ENCODE measurements at places on chromosomes 3 and 15.
A peak's percentile ranks its signal among the peaks of the same experiment; 100 is the strongest.

- no peak for DNase-seq
These were observed 103.5 kb downstream of the SOX14 start for GRCh38 chr3:137867611-137868010.

GRCh38 chr3:114126461-114126860 is 52.4 kb downstream of the DRD3 start:
- DNase-seq, result no peak

GRCh38 chr15:60835020-60835419 is 356.1 kb upstream of the ICE2 start:
- no peak for DNase-seq

- DNase-seq, result no peak
These were observed 12.1 kb upstream of the CX3CR1 start for GRCh38 chr3:39291903-39292329.

- no peak for DNase-seq
These were observed 167.9 kb downstream of the FMN1 start for GRCh38 chr15:33026614-33027013.

DNA sequence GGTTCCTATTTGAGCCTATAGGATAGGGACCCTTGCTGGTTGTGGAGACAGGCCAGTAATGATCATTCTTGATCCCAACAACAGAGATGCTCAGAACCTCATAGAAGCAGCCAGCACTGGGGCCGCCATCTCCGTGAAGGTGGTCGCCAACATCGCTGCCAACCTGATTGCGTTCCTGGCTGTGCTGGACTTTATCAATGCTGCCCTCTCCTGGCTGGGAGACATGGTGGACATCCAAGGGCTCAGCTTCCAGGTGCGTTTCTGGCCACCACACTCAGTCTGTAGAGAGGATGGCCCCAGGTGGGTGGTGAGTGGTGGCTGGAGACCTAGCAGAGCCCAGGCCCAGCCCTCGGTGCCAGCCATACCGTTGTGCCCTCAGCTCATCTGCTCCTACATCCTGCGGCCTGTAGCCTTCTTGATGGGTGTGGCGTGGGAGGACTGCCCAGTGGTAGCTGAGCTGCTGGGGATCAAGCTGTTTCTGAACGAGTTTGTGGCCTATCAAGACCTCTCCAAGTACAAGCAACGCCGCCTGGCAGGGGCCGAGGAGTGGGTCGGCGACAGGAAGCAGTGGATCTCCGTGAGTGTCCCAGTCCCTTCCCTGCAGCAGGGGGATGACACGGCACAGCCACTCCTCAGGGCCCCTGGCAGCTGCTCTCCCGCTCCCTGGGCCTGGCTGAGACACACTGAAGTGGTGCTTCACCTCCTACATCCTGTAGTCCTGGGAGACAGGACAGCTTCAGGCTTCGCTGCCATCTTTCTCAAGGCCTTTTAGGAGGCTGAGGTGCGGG is 46.5 kb upstream of the PDE8A start:
- DNase-seq, result no peak

DNA sequence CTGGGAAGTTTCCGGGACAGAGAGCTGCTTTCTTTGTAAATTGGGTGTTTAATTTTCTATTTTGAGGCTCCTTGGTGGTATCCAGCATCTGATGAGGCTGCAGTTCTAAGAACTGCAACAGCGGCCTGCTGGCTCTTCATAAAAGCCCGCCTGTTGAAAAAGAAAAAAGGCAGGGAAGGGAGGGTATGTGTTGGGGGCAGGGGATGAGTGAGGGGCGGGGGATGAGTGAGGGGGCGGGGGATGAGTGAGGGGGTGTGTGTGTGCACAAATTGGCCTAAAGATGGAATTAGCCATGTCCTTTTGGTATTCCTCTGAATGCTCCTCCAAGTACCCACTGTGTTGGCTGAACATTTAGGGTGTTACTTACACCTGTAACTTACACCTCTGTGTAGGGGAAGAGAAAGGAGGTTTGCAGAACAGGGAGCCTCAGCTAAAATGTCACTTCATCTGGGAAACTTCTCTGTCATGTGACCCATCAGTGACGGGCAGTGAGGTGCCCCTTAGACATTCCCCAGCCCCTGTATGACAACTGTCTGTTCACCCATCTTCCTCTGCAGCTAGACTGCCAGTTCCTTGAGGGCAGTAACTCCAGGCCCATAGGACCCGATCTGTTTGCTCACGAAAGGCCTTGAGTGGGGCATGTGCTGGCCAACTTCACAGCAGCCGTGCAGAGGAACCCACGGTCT is 57.6 kb downstream of the LRIG1 start:
- no peak for DNase-seq

- DNase-seq, result no peak
These were observed 93.4 kb downstream of the LRRK1 start for GRCh38 chr15:101012326-101013200.

GRCh38 chr3:34683851-34684250 is 885.4 kb downstream of the PDCD6IP start:
- DNase-seq, result peak; percentile 10

DNA sequence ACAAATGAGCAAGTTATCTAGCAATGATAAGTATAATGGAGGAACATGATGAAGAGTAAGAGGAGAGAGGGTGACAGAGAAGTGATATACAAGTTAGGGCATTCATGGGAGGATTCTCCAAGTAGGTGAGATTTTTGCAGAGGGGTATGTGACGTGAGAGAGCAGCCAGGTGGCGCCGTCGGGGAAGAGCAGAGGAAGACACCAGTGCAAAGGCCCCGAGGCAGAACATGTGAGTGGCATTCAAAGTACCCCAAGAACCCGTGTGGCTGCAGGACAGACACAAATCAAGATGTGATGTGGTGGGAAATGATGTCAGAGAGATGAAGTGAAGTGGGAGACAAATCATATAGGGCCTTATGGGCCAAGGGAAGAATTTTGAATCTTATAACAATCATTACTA is 81.8 kb upstream of the GRM7 start:
- no peak for DNase-seq

DNA sequence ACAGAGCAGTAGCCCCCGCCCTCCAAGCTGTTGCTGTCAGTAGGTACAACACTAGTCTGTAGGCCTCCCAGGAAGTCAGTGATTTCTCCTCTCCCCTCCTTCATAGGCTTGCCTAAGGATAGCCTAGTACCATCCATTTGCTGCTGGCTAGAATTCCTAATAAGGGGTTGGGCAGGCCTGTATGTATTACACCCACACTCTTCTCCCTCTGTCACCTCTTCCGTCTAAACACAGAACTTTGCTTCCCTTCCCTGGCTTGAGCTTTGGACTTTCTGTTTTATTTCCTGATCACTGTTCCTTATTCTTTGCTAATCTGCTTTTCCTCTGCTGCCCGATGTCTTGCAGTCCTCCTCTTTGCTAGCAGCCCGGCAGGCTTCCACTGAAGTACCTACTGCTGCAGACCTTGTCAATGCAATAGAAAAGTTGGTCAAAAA is 93.4 kb upstream of the UMPS start:
- DNase-seq, result no peak

DNA sequence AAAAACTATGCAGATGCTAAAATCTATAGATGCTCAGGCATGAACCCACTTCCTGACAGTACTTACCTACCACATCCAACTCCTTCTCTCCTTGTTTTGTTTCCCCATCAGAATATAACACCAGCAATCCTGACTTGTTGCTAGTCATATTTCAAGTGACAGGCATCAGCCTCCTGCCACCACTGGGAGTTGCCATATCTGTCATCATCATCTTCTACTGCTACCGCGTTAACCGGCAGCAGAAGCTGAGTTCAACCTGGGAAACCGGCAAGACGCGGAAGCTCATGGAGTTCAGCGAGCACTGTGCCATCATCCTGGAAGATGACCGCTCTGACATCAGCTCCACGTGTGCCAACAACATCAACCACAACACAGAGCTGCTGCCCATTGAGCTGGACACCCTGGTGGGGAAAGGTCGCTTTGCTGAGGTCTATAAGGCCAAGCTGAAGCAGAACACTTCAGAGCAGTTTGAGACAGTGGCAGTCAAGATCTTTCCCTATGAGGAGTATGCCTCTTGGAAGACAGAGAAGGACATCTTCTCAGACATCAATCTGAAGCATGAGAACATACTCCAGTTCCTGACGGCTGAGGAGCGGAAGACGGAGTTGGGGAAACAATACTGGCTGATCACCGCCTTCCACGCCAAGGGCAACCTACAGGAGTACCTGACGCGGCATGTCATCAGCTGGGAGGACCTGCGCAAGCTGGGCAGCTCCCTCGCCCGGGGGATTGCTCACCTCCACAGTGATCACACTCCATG is 65.3 kb downstream of the TGFBR2 start:
- DNase-seq, result no peak
